ENCODE measurements at places on chromosomes 12 and 14. TPM values are rescaled to one million over a fixed set of nuclear protein-coding genes. Genes with fewer than 3 reads are reported as not detected.

Gene DNAH10
- 0.33 TPM for total RNA-seq

Gene MAGOHB
- 21.1 TPM for total RNA-seq

- no peak for DNase-seq
- H3K27me3 ChIP-seq = no peaks in the 10 kb centered on the region
- H3K4me1 ChIP-seq = peaks cover 11% of the 10 kb centered on the region
Measured at GRCh38 chr12:6464531-6464930, 5.9 kb downstream of the VAMP1 start.

DNA sequence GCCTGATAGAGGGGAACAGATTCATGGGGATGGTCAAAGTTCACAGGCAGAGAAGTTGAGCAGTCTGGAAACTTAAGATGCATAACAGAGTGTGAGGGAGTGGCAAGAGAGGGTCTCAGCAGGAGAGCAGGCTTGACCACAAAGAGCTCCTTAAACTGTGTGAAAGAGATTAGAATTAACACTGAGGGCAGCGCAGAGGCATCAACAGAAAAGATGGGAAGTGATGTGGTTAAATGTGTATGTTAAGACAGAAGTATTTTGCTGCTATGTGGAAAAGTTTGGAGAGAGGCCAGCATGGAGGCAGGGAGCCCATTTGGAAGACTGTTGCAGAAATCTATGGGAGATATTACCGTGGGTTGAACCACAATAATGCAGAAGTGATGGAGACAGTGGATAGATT, 122.7 kb upstream of the LMNTD1 start:
- H3K4me1 ChIP-seq = no peaks in the 10 kb centered on the region
- H3K4me3 ChIP-seq = no peak overlapping the region
- no peaks in the 10 kb centered on the region for H3K27me3 ChIP-seq

GRCh38 chr12:44519931-44520330, 356.2 kb downstream of the NELL2 start:
- no peaks in the 10 kb centered on the region for H3K4me1 ChIP-seq
- H3K4me3 ChIP-seq = no peak overlapping the region
- H3K27ac ChIP-seq = no peak overlapping the region
- DNase-seq = no peak
- no peaks in the 10 kb centered on the region for H3K27me3 ChIP-seq
